ENCODE measurements at places on chromosomes 1 and 21.

DNA sequence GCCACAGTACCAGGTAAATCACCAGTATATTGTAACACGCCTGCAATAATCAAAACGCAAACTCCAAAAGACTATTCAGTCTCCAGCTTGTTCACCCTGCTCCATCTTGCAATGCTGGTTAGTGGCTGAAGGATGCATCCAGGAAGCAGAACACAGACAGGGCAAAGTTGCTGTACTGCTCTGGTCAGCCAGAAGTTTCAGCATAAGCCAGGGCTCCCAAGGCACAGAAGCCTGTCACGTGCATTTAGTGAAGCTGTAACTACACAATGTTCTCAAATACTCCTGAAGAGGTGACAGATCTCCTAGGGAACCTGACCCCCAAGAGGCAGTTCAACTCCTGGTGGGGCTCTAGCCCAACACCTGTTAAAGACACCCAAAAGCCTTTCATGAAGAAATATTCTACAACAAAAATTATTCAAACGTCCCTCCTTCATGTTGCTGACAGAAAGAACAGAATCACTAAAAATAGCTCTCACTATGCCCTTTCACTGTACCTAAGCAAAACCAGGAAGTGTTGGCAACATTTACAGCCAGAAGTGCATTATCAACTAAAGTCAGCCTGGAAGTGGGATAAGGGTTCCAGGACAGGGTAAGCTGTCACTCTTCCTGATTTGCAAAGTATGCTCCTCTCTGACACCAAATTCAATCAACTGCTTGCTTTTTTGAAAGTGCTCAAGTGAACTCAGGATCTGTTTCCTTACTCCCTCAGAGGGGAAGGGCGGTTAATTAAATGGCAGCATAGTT, 52.1 kb downstream of the SLC35D1 start:
- DNase-seq: no peak

DNA sequence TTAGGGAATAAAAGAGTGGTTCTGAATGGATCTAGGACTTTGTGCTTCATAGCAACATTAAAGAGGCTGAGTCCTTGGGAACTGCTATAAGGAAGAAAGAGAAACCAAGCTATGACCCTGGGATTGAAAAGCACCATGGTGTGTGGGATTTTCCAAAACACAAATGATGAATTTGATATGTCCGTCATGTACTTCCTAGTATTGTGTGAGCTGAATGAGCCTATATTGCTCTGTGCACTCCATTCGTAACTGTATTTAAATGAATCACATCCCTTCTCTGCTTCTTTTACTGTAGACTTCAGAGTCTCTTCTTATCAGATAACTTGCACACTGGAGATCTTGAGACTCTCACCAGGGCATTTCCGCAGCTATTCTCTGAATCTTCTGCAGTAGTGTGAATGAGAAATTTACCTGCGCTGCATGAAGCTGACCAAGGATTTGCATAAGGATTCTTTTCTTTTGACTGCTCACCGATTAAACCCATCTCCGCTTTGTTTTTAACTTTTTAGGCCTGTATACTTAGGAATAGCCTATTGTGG, 23.1 kb upstream of the OR10J4 start:
- DNase-seq: no peak

GRCh38 chr1:241167121-241167630, 189.8 kb downstream of the RGS7 start:
- DNase-seq: no peak

GRCh38 chr1:40634901-40635655, 30.4 kb downstream of the RIMS3 start:
- DNase-seq: no peak

DNA sequence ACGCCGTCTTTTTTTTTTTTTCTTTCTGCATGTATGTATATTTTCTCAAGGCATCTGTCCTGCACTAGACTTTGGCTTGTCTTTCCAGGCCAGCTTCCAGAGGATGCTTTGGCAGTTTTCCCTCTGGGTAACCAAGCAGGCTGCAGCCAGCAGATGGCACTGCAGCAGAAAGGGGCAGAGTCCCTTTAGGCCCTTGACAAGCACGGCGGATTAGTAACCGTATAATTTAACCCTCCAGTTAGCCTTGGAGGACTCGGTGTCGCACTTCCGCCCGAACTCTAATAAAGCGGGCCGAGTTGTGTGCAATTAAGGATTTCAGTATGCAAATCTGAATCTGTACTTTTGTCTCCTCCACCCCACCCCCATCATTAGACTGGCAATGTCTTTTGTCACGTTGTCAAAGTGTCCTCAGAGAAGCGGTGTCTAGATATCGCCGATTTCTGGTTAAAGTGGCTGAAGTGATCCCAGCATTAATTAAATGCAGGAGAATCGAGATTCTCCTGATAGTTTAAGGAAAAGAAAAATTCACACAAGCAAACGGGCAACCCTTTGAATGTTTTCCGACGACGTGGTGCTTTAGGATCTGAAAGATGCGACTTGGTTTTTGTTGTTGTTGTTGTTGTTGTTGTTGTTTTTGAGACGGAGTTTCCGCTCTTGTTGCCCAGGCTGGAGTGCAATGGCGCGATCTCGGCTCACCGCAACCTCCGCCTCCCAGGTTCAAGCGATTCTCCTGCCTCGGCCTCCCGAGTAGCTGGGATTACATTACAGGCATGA, 1.1 kb upstream of the TMEM167B start:
- DNase-seq: peak; percentile 77

DNA sequence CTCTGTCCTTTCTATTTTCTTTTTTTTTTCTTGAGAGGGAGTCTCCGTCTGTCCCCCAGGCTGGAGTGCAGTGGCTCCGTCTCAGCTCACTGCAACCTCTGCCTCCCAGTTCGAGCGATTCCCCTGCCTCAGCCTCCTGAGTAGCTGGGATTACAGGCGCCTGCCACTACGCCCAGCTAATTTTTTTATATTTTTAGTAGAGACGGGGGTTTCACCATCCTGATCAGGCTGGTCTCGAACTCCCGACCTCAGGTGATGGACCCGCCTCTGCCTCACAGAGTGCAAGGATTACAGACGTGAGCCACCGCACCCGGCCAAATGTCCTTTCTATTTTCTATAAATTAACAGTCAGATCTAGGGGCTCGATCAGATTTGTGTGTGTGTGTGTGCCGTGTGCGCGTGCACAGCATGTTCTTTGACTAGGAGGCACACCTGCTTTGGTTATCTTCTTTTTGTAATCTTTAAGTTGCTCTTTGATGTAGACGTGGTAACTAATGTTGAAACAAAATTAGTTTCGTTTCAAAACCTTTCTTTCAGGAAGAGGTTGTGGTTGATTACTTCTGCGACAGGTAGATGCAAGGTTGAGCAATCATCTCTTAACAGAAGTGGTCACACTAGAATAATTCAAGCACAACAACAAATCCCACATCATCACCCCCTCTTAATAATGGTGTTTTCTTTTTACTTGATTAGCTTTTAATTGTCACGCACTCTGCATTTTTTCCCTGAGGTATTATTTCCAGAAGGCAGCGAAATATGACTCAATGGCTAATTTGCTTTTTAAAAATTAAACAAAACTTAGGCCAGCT, 779 bp upstream of the DEGS1 start:
- no peak for DNase-seq

- no peak for DNase-seq
Measured at GRCh38 chr1:53470584-53470983, 11.4 kb downstream of the DMRTB1 start.

DNA sequence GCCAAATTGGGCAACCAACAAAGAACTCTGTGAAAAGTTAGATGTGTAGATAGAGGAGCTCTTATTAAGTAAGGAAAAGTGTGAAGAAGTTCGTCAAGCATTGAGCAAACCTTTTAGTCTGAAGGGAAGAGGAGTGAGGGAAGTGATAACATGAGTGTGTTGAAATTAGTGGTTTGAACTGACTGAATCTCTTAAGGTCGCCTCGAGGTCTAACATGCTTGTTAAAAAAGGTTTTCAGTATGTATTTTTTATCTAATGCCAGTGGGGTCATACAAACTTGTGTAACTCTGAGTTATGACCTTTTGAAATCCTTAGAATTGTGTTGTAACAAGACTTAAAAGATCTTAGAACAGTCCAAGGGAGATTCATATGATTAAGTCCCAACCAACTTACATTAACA, 34.1 kb downstream of the SOAT1 start:
- DNase-seq: no peak

DNA sequence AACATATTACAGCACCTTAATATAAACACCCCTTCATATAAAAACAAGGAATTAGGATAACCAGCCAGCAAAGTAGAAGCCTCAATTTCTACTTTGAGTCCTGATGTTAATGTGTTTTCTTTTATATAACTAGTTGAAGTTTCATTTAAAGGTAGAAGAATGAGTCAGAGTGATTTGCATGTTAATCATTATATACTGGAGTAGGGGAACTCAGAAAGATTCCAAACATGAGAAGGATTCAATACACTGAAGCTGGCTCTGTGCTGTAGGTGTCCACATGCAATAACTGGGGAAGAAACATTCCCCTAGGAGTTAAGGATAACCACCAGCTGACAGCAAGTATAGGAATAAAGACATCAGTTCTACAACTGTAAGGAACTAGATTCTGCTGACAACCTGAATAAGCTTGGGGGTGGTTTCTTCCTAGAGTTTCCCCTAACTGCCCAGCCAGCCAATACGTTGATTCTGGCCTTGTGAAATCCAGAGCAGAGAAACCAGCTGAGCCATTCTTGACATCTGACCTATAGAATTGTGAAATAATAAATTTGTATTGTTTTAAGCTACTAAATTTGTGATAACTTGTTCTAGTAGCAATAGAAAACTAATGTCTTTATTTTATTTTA, 33.4 kb upstream of the RNPC3 start:
- no peak for DNase-seq

All from HFFc6 (cell line).